Stimulated activated CD4-positive, alpha-beta T cell treated with anti-CD3 and anti-CD28 coated beads, Interleukin-4, amount 100 ng/mL, for 1 hour (primary cell): ENCODE measurements at places on chromosomes 11 and 22.

GRCh38 chr11:123546515-123546914, 107.9 kb downstream of the SCN3B start:
- DNase-seq: no peak

- DNase-seq: no peak
Observed at GRCh38 chr11:91299980-91300379, 924.6 kb upstream of the FAT3 start.

DNA sequence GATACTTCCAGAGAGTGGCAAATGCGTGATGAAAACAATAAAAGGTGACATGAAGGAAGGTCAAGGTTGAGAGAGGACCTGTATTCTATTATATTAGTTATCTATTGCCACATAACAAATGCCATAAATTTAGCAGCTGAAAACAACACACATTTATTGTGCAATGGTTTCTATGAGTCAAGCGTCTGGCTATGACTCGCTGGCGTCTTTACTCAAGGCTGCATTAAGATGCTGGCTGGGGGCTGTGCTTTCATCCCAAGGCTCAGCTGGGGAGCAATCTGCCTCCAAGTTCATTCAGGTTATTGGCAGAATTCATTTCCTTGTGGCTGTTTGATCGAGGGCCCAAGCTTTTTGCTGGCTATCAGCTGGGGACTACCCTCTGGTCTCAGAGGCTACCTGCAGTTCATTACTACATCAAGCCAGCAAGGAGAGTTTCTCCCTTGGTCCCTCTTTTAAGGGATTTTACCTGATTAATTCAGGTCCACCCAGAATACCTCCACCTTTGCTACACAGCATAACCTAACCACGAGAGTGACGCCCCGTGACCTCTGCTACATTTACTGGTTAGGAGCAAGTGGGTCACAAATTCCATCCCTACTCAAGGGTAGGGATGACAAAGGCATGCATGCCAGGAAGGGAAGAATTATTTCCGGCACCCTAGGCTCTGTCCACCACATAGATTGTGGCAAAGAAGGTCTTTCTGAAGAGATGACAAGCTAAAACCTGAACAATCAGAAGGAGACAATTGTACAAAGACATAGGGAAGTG, 549.1 kb downstream of the MN1 start:
- DNase-seq: no peak

GRCh38 chr22:50313021-50313420, 5.6 kb upstream of the PLXNB2 start:
- DNase-seq: no peak

DNA sequence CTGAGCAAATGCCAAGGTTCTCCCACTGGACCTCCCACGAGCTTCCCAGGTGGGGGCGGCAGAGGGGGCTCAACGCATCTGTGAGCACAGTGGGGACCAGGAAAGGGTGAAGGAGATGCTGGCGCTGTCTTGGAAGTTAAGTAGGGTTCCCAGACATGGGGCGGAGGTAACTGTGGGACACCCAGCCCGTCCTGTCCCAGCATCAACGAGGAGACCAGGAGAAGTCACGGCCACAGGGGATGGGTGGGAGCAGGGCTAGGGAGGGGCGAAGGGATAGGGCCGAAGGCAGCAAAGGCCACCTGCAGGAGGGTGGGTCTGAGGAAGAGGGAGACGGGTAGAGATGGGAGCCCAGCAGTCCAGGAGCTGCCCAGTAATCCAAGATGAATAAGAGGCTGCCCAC, 70.4 kb downstream of the PHF21B start:
- no peak for DNase-seq
